ENCODE measurements at places on chromosomes 12 and 14.

DNA sequence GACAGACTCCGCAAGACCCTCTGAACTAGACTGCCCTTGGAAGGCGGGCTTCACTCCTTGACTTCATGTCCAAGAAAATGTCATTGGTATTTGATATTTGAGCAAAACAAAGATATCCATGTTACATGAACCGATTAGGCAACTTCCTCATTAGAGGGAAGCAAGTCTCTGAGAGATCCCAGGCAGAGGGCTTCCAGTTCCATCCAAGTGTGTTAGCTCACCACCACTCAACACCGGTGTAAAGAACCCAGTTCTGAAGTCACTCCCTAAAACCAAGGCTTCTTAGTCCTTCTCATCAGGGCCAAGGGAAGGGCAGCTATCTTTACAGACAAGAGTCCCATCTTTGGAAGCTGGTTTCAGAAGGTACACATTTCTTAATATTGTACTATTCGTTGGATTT lies 87.2 kb upstream of the CDKN3 start:
- no peak for DNase-seq

GRCh38 chr12:52333321-52333720 lies 12.1 kb upstream of the KRT83 start:
- no peak for DNase-seq

- DNase-seq = no peak
Observed at GRCh38 chr14:39396448-39396847, 35.8 kb downstream of the FBXO33 start.

GRCh38 chr12:14252697-14253096 lies 112.8 kb upstream of the ATF7IP start:
- DNase-seq = no peak

GRCh38 chr14:67487937-67488893 lies at the start of gene TMEM229B:
Gene TMEM229B (minus strand): TSS chr14:67488721. CDS start chr14:67473923, 14,798 bp downstream.
- no peak for DNase-seq
